ENCODE measurements at places on chromosomes 1 and 21. TPM values are rescaled to one million over a fixed set of nuclear protein-coding genes. Genes with fewer than 3 reads are reported as not detected.

DNA sequence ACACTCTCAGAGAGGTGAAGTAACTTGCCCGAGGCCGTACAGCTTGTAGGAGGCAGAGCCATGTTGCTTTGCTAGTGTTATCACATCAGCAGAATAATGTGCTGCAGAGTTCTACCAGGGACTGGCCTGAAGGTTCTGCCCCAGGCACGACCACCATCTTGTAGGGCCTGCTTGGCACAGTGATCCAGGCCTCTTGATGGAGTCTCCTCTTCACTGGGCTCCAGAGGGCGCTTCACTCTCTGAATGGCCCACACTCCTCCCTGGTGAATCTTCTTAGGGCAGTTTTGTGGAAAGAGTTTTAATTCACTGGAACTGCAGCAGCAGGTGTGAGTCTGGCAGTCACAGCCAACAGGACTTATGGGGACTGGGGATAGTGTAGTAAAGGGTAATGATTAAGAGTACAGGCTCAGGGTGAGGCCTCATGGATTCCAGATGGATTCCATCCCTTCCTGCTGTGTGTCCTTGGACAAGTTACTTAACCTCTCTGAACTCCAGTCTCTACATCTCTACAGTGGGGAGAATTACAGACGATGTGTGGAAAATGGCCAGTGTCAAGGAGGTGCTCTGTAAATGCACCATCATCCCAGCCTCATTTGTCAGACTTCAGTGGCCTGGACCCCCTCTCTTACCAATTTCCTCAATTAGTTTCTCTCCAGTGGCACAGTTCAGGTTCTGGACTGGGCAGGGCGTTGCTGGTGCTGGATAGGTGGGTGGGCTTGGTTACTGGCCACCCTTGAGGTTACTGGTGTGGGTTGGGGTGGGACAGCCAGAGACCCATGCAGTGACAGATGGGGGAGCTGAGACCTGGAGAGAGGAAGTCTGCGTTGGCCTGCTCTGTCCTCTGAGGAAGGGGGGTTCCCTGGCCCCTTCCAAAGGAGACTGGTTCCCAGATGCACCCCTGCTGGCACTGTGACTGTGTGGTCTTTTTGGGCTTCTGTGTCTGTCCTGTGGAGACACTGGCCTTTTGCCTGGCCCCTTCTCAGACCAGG, 45.9 kb upstream of the CSF3R start:
- DNase-seq: no peak

DNA sequence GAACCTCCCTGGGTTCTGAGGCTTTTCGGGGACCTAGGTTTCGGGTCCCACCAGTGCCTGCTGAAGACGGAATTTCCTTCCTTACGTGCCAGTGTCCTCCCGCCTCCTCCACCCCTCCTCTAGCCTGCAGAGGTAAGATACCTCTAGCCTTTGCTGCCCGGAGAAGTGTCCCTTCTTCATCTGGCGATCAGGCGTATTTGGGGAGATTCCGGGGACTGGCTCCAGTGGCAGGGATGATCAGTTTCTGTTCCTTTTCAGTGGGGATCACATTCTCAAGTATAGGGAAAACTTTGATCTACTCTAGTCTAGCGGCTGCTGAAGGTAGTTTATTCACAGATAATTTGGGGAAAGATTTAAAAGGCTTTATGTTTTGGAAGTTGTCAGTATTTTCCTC, 674 bp downstream of the CEP350 start:
- DNase-seq: peak; percentile 14

NTRK1 gene
- 0.15 TPM for total RNA-seq

DNA sequence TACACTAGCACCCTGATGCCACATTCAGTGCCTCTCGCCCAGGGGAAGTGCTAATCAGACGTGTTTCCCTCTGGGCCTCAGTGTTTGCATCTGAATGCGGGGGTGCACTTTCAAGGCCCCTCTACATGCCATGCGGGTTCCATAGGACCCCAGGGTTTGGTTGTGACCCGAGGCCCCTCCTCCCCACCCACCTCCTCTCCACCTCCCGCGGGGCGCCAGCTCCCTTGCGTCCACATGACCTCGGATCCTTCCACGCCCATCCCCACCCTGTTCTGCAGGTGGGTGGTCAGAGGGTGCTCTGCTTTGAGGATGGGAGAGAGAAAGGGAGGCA, 5.1 kb upstream of the RUNX3 start:
- no peak for DNase-seq

HSD3B2 gene
- not detected for total RNA-seq

GRCh38 chr1:9179463-9180110, 50.7 kb upstream of the GPR157 start:
- DNase-seq: no peak

DNA sequence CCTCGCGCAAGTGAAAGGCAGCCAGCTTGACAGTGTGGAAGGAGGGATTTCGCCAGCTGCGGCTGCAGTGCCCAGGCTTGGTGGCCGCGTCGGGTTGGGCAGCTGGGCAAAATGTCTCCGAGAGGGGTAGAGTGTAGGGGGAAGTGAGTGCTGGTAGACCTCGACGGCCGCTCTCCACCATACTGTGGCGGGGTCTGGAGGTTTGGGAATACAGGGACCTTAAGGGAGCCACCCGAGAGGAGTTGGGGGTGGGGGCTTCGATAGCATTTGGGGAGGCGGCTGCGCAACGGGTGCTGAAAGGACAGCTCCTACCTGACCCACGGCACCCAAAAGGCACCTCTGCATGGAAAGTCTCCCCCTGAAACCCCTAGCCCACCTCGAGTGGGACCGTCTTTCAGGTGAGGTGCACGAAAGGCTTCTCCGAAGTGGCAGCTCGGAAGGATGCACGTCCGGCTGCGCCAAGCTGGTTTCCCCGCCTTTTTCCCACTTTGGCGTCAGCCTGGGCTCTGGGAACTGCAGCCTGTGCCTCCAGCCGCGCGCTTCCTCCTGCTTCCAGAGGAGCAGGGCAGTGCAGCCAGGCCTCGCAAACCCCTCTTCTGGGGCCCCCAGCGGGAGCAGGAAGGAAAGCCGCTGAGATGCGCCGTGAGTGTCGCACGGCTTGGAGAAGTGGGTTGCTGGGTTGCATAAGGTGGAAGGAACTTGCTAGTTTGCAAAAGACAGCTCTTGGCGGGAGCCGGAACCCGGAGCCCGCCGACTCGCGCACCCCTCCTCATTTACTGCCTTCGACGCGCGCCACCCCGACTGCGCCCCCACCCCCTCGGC, 531 bp upstream of the HMGN2 start:
- DNase-seq: peak; percentile 59

UTP25 gene
- total RNA-seq: 14.3 TPM

DNA sequence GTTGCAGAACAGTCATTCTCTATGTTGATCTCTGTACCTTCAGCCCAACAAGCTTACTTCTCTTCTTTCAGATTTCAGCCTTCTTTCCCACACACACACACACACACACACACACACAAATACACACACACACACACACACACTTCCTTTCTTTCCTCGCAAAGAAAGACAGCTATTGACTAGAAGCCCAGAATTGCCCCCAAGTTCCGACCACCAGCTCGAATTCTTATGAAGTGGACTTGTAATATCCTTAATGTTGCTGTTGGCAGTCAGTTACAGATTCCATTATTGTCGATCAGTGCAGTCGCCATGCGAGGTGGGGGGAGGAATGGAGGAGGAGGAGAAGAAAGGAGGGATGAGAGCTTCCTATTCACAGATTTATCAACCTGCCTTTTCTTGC, 125.5 kb downstream of the CLEC20A start:
- DNase-seq: no peak

GRCh38 chr1:221487781-221488524, 253.9 kb downstream of the DUSP10 start:
- DNase-seq: peak; percentile 96

DNASE2B gene
- not detected for total RNA-seq

- peak; percentile 39 for DNase-seq
These were observed 263.0 kb upstream of the ZRANB2 start for GRCh38 chr1:71343686-71344416.

SF3B4 gene
- total RNA-seq: 28.1 TPM

DNA sequence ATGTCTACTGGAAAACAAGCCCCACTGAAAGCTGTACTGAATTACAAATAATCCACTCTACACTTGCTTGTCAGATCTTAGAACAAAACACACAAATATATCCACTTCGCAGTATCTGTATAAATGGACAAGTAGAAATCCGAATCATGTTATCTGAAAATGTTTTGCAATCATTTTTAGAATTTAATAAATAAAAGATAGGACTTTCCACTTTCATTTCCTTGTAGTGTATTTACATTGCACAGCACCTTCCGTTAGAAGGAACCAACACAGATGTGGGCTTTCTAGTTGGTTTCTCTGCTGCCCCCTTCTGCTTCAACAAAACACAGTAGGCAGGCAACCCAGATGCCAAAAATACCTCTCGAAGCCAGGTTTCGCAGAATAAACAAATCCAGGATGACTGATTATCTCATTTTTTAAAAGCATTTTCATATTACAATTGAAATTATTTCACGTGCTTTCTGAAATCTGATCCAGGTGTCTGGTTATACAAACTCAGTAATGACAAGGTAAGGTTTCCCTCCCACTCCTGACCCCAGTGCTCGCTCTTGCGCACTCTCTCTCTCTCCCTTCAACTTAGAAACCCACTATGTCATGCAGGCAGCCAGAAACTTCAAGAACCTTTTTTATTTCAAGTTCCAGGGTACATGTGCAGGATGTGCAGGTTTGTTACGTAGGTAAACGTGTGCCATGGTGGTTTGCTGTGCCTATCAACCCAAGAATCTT, 389.9 kb downstream of the SMYD3 start:
- DNase-seq: peak; percentile 60

TSNAX gene
- 30.5 TPM for total RNA-seq

DNA sequence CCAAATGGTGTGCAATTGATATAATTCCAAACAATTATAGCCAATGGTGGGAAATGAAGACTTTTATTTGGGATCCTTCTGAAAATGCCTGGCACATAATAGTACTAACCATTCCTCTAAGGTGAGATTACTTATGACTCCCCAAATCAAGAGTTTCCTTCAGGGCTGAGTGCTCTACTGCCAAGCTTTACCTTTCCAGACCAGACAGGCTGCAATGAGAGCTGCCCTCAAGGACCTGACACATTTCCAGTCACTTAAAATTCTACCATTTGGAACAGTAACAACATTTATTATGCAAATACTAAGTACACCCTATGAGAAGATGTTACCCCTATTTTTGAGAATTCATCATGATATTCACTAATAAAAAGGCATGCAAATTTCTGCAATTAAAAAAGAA, 21.1 kb downstream of the PAXBP1 start:
- DNase-seq: no peak

- no peak for DNase-seq
These were observed 48.1 kb upstream of the MPC2 start for GRCh38 chr1:167984886-167985489.

DNA sequence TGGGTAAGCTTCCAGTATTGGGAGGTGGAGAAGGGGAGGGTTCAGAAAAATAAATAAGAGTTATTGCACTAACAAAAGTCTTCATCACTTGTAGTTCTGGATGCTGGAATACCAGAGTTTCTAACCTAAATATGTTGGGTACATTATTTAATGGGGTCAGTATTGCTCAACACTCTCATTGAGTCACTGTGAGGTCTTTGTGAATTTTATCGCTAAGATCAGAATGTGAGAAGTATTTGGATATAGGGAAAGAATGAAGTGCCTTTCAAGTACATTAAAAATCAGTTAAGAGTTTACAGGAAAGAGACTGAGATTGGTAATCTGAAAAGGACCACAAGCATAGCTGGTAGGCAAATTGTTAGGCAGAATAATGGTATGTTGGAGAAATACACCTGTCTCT, 8.8 kb downstream of the SNRPE start:
- DNase-seq: peak; percentile 54

DNA sequence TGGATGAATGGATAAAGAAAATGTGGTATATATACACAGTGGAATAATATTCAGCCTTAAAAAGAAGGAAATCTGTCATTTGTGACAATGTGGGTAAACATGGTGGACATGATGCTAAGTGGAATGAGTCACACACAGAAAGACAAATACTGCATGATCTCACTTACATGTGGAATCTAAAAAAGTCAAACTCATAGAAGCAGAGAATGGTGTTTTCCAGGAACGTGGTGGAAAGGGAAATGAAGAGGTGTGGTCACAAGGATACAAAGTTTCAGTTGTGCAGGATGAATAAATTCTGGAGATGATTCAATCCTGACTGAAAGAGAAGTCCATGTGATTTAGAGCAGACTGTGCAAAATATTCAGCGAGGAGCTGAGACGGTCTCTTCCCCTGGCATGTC, 56.6 kb downstream of the RYR2 start:
- DNase-seq: no peak

- DNase-seq: no peak
These were observed 15.6 kb upstream of the IL10 start for GRCh38 chr1:206787891-206788290.

AMY1C gene
- total RNA-seq: not detected

FNDC10 gene
- total RNA-seq: 7.9 TPM

- DNase-seq: peak; percentile 60
These were observed 101.4 kb upstream of the RGS1 start for GRCh38 chr1:192474080-192474683.

- DNase-seq: no peak
These were observed 513.2 kb upstream of the PTBP2 start for GRCh38 chr1:96208428-96208827.

E2F2 gene
- 8.3 TPM for total RNA-seq

GRCh38 chr1:63524201-63524600, 876 bp downstream of the EFCAB7 start:
- no peak for DNase-seq

GRCh38 chr1:81799939-81800694, 617 bp upstream of the ADGRL2 start:
- no peak for DNase-seq

FCN3 gene
- total RNA-seq: not detected

ATP13A2 gene
- 48.4 TPM for total RNA-seq

DNA sequence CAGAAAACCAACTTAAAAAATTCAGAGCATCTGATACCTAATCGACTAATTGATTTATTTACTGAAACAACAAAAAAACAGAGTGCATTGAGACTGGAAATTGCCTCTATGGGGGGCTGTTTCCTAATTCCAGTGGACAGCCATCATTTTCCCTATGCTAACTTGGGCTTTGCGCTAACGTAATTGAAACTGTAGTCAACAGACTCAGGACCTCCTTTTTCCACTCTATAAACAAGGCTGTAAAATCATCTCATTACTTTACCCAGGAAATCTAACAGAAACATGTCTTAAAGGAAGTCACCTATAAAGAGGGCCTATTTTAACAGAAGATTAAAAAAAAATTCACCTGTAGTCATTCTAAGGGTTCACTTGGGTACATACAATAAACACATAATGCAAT, 2.1 kb downstream of the ERG start:
- DNase-seq: no peak

All from PC-3 (cell line).